ENCODE measurements at places on chromosomes 5 and 9.
A peak's percentile ranks its signal among the peaks of the same experiment; 100 is the strongest.

DNA sequence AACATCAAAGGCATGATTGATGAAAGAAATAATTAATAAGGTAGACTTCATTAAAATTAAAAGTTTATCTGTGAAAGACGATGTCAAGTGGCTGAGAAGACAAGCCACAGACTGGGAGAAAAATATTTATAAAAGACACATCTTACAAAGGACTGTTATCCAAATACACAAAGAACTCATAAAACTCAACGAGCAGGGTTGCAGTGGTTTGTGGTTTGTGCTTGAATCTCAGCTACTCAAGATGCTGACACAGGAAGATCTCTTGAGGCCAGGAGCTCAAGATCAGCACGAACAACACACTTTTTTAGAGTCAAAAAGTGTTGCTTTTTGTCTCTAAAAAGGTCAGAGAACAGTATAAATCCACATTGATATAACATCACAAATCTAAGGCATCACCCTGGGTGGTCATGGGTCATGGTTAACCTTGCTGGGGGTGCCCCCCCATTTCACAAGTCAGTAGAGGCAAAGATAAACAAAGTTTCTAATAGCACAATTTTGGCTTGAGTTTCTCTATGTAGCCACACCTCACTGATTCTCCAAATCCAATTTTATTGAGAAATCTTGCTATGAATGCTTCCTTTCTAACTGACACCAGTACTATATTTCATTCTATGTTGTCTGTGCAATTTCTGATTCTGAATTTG lies 342.9 kb upstream of the RPS23 start:
- peak; percentile 44 for DNase-seq

DNA sequence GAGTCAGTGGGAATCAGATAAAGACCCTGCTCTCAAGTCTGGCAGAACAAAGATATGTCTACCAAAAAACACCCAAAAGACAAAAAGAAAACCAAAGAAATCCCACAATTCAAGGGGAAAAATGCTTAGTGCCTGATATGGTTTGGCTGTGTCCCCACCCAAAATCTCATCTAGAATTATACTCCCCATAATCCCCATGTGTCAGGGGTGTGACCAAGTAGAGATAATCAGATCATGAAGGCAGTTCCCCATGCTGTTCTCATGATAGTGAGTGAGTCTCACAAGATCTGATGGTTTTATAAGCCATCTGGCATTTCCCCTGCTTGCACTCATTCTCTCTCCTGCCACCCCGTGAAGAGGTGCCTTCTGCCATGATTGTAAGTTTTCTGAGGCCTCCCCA lies 13.4 kb downstream of the FBXO10 start:
- DNase-seq, result no peak

DNA sequence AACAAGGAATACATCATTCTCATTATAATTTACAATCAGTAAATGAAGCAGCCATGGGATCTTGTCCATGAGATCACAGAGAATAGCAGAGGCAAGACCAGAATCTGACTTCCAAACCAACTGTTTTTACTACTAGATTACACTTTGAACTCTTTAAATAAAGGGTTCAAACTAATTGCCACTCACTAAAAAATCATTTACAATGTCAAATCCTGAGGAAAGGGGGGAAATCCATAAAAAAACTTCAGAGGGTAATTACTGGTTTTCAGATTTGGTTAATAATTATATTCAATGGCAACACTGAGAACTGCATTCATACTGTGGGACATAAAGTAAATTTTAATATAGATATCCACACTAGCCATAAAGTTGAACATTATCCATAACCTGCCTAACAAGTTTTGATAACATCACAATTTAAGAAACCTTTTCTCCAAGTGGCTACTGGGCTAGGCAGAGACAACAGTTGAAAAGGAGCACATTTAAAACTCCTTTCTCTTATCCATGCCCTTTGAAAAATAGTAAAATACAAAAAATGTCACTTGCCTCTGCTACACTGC lies 15.9 kb downstream of the PLPP1 start:
- DNase-seq, result no peak

DNA sequence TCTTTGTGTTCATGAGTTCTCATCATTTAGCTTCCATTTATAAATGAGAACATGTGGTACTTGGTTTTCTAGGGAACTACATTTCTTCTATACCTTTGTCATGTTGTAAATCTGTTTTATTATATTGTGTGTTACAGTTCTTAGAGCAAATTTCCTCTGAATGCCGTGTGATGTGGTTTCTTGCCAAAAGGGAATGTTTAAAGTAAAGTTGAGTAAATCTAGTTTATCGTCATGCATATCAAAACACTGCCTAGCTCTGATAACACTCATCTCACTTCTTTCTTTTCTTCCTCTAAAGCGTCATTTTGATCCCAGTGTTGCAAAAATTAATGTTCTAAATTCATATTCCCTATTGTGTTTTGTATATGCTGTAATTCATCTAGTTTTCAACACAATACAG lies 295.4 kb upstream of the HAPLN1 start:
- DNase-seq, result no peak

DNA sequence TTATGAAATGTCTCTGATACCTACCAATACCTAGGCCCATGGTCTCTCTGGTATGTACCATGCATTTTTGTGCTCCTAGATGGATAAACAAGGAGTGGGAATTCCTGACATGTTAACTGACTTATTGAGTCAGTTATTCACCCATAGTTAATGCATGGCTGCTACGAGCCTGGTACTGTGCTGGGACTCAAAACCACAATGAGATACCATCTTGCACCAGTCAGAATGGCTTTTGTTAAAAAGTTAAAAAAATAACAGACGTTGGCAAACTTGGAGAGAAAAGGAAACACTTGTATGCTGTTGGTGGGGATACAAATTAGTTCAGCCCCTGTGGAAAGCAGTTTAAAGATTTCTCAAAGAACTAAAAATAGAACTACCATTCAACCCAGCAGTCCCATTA lies 293.8 kb downstream of the OSTF1 start:
- no peak for DNase-seq

DNA sequence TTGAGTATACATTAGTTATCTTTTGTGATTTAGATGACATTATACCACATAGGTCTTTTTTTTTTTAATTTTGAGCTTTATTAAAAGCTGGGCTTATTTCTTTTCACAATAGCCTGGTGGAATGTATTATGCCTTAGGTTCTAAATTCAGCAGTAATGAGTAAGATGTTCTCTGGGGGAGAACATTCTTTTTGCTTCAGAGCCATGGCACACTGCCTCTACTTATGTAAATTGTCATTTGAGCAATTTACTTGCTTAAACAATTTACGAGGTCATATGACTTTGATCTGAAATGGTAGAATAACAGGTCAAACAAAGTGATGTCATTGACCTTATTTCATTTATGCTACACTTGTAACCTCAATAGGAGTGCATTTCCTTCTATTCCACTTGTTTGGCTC lies 154.2 kb downstream of the FOCAD start:
- no peak for DNase-seq

DNA sequence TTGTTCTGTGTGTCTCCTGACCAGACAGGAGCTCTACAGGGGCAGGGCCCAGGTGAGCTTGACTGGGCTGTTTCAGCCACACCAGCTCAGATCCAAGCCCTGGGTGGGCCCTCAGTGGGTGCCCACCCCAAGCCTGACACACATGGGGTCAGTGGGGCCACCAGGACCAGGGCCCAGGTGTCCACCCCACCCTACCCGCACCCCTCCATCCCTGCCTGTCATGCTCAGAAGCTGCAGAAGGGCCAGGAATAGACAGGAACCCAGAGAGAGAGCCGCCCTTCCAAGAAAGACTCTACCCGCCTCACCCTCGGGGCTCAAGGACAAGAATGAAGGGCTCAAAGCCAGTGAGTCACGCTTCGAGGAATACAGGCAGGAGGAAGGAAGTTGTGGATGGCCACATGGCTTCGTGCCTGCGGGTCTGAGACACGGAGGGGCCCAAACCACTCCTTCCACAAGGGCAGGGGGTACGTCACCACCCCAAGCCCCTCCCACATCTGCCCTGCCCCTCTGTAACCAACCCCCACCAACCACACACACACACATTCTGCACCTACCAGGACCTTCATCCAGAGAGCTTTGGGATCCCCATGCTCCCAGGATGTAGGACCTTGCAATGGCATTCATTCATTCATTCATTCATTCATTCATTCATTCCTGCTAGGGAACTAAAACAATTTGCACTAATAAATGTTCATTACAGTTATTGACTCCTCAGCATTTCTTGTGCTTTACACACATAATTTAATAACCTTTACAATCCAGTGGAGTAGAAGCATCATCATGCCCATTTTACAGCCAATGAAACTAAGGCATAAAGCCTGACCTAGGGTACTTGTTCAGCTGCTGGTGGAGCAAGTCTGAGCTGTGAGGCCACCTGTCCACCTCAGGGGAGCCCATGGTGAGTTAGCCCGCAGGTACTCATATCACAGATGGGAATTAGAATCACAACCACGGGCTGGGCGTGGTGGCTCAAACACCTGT lies 55.9 kb upstream of the STXBP1 start:
- peak; percentile 94 for DNase-seq

Data from mammary epithelial cell (primary cell).